Immature natural killer cell (primary cell): ENCODE measurements at places on chromosomes 2 and 18. TPM values are rescaled to one million over a fixed set of nuclear protein-coding genes. Genes with fewer than 3 reads are reported as not detected.

GRCh38 chr2:46416739-46417403, 62.5 kb upstream of the TMEM247 start:
- no peak for DNase-seq

- no peak for DNase-seq
These were observed 511.7 kb downstream of the EPHA4 start for GRCh38 chr2:221060376-221060775.

DNA sequence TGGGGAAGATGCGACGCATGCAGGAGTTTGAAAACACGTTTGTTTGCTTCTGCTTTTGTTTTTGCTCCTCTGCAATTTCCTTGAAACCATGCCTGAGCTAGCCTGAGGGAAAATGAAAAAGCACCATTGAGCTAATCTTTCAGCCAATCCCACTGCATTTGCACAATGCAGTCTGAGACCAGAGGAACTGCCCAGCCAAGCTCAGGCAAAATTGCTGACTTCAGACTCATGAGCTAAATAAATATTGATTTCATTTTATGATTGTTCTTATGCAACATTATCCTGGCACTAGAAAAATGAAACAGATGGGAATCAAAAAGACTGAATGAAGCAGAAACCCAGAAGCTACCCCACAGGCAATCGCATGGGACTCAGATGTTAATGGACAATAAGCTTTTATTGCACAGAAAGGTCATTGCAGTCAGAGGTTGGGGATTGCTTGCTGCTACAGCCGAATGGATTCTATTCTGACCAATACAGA, 37.0 kb downstream of the TPRKB start:
- DNase-seq = no peak

GRCh38 chr2:81895620-81896250, 1591.2 kb upstream of the LRRTM1 start:
- DNase-seq = no peak

DNA sequence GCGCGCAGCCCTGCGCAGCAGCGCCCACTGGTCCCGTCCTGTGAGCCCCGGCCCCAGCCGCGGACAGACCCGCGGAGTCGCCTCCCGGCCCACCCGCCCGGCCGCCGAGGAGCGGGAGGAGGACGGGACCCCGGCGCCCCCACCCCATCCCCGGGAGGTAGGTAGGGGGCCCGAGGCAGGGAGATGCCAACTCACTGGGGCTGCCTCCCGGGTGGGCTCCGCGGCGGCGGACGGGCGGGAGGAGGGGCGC, 160 bp downstream of the SPTBN1 start:
- DNase-seq = no peak

GRCh38 chr18:50614838-50615237, 55.0 kb downstream of the MAPK4 start:
- DNase-seq = no peak

DNA sequence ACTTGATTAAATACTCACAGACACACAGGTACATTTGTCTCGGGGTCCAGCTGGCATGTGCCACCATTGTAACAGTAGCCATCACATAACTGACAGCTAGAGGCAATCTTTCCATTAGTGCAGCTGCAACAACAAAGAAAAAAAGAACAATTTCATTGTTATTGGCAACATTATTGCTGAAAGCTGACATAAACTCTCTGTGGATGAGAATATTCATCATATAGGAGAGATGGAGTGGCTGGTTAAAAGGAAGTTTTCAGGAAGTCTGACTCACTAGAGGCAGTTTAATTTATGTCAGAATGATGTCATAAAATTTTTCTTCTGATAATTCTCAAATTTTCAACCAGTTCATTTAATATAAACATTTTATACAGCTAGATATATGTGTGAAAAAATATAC, 1490.0 kb upstream of the NXPH2 start:
- DNase-seq = no peak

- no peak for DNase-seq
These were observed 68.8 kb downstream of the PTPRM start for GRCh38 chr18:7635948-7636347.

- DNase-seq = no peak
These were observed 496.1 kb upstream of the MYT1L start for GRCh38 chr2:2827046-2827636.

DNA sequence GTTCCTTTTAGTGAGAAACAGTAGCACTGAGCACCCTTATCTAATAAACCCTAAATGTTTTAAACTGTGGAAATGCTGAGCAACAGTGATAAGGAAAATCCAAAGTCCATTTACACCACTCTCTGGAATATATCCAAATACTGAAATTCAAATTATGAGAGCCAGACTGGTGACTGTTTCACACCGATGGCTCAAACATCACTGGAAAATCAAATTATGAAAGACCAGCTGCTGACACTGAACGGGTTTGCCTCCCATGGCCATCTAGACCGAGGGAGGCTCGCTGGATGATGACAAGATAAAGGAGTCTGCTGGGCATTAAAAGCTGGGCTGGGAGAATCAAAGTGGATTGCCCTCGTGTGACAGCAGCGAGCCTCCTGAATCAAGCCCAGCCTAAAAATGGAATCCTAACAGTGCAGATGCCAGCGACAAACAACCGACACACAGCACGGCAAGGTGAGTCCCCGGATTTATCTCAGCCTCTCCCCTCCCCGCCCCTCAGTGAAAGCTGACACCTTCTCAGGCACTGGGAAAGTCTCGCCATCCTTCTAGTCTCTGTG, 30.3 kb downstream of the SERPINE2 start:
- DNase-seq = no peak

DNA sequence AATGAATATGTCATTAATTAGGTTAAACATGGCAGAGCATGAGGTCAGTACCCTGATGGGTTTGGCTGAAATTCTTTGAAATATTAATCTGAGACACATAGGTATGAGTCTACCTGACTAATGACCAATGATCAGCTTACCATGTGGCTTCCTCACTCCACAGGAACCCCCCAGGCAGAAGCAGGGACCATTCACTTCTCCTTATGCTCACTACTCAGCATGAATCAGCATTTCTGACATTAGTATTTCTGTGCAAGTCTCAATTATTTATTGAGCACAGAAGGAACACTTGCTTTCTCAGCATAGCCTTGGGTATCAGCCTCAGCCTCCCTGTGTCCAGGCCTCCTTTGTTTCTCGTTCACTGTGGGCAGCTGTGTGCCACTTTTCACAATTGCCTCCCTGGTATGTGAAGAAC, 9.3 kb upstream of the KCNE4 start:
- no peak for DNase-seq

Gene SCYGR4
- polyA plus RNA-seq = not detected

Gene PMS1
- 12.5 TPM for polyA plus RNA-seq

Gene THSD7B
- not detected for polyA plus RNA-seq

Gene RAD51AP2
- polyA plus RNA-seq = not detected
